ENCODE measurements at places on chromosomes 13 and 19.
A peak's percentile ranks its signal among the peaks of the same experiment; 100 is the strongest.

- peak; percentile 20 for DNase-seq
These were observed 49.4 kb downstream of the SACS start for GRCh38 chr13:23384111-23384510.

- no peak for DNase-seq
These were observed 69.7 kb upstream of the SLC15A1 start for GRCh38 chr13:98822225-98822606.

GRCh38 chr13:102651892-102652291, 43.0 kb downstream of the METTL21C start:
- DNase-seq, result no peak

- no peak for DNase-seq
These were observed 164.2 kb downstream of the FOXO1 start for GRCh38 chr13:40502236-40502635.

DNA sequence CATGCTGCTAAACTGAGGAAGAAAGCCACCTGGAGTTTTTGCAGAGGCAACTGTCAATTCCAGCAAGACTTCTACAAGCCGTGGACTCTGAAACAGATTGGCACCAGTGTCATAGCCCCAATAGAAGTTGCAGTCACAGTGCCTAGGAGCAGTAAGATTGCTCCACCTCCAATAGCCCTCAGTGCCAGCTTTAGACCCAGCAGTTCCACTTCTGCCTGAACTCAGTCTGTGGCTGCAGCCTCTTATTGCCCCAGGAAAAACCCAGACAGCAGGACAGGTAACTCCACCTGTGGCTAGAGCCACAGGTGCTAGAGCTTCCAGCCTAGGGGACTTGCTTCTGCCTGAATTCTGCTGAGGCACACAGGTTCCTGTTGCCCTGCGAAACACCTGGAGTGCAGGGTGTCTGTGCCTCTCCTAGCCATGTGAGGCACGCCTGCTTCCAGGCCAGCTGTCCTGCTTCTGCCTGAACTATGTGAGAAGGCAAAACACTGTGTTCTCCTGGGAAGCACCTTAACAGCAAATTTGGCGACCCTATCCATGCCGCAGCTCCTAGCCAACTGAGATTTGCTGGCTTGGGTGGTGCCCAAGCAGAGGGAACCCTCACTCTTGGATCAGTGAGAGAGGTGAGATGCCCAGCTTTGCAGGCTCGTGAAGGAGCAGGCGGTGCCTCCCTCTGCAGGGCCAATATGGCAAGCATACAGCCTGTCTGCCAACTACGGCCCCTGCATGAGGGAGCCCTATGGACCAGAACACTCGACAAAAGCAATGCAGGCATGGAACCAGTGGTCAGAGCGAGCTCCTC, 607.6 kb downstream of the PCDH17 start:
- no peak for DNase-seq

DNA sequence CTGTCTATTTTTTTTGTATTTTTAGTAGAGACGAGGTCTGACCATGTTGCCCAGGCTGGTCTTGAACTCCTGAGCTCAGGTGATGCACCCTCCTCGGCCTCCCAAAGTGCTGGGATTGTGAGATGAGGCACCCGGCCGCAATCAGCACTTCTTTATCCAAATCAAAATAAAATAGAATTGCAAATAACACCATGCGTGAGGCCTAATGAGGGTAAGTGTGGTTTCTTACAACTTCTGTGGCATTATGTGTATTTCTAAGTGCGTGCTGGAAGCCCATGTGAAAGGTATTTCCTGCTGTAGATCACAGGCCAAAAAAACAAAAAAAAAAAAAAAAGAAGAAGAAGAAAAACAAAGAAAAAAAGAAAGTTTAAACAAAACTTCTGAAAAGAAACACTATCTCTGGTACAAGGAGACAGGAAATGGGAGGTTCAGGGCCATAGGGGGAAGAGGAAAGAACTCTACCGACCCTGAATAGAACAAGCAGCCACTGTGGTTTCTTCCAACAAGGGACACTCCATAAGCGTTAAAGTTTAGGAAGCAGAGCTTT, 3.0 kb upstream of the GRAMD1A start:
- DNase-seq, result no peak

DNA sequence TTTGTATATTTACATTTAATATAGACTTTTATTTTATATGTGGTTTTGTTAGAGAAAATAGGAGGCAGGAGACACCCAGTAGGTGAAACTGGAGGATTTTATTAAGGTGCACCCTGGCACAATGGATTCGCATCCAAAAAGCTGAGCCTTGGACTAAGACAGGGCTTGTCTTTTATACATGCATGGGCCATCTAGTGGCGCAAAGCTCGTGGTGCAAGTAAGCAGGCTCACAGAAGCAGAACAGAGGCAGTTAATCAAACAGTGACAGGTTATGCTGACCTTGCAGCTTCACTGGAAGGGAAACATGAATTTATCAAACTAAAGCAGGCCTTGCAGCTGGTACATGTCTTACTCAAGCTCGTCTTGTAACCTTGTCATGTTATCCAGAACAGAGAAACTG, 58.8 kb upstream of the ZNF681 start:
- no peak for DNase-seq

DNA sequence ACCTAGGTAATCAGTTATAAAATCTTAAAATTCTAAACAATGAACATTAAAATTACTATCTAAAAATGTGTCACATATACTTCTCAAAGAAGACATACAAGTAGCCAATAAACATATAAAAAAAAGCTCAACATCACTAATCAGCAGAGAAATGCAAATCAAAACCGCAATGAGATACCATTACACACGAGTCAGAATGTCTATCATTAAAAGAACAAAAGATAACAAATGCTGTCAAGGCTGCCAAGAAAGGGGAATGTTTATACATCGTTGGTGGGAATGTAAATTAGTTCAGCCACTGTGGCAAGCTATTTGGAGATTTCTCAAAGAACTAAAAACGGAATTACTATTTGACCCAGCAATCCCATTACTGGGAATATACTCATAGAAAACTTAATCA, 310.3 kb upstream of the EDNRB start:
- DNase-seq, result no peak

- DNase-seq, result no peak
These were observed 13.9 kb upstream of the LGALS16 start for GRCh38 chr19:39641773-39642172.

- DNase-seq, result no peak
These were observed 1.1 kb downstream of the NAXD start for GRCh38 chr13:110616103-110617101.

DNA sequence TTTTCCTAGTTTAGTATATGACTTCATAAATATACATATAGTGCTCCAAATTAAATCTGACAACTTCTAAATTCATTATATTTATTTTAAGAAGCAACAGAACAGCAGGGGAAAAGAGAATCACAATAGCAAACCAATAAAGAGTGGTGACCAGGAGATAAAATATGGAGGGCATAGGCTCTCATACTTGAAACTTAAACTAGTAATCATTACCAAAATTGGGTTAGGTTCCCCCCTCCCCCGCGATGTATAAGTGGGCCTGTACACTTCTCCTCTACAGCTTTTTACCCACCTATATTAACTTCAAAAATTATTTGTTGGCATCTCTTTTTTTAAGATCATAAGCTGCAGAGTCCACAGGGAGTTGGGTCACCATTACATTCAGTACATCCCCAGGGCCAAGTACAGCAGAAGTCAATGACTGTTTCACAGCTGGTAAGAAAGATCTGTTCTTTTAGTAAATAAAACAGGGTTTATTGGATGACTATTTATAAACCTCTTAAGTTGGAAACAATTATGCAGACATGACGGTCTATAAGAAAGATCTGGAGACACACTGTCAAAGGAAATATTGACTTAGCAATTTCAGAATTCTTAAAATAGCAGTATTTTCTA, 29.4 kb downstream of the KLF12 start:
- no peak for DNase-seq

DNA sequence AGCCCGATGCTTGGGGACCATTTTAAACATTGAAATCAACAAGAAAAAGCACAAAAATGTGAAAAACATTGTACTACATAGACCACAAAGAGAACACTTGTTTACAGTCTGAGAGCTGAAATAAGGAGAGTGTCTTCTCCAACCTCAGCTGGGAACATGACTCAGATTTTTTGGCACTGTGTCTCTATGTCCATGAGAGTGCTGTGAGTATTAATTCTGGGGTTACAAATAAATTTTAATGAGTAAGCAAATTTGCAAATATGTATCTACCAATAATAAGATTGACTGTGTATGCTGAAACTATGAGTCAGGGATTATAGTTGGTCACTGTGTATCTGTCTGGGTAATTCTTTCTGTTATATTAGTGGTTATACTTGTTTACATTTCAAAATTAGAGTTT, 174.0 kb downstream of the DCT start:
- DNase-seq, result no peak

DNA sequence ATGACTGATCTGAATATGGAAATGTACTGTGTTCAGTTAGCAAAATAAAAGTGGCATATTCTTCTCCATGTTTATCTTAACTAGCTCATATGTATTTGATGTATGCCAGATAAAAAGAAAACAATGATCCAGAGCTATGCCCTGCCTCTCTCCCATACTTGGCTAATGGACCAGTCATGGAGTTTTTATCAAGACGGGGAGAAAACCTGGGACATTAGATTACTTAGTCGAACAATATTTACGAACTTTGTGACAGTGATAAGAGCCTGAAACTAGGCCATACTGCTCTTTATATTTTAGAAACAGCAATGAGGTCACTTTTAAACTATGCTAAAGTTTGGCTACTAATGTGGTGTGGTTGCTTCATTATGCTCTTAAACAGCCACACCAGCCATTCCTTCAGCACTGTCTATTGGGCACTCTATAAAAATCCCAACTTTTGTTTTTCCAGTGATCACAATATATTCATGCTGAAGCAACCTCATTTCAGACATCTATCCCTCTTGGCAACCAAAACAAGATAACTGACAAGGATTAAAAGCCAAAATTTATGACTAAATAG, 265.0 kb downstream of the FGF14 start:
- DNase-seq, result no peak

GRCh38 chr19:2342656-2343288, 14.3 kb downstream of the SPPL2B start:
- no peak for DNase-seq

DNA sequence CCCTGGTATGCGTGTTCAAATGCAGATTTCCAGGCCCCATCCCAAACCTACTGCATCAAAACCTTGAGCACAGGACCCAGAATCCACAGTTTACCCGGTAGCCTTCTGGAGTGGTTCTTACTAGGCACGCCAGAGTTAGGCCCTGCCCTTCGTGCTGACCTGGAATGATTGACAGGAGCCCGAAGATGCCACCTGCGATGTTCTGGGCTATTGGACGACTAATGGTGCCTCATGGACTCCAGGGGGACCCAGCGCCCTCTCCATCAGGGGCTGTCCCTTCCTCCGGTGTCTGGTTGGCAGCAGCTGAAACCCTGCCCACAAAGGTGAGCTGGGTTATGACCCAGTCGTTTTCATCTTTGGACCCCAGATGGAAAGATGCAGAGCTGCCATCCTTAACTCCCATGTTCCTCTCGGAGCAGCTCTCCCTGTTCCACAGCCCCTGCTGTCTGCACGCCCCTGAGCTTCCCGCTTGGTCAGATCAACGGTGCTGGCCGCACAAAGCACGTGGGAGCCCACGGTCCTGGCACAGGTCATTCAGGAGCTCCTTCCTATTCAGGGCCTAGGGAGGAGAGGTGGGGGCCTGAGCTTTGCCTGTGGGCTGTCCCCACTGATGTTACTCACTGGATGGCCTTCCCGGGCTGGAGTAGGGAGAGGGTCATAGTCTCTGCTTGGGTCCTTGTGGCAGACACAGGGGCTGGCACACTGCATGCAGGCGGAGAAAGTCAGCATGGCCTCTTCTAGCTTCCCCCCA, 65.8 kb downstream of the GPR12 start:
- DNase-seq, result no peak

DNA sequence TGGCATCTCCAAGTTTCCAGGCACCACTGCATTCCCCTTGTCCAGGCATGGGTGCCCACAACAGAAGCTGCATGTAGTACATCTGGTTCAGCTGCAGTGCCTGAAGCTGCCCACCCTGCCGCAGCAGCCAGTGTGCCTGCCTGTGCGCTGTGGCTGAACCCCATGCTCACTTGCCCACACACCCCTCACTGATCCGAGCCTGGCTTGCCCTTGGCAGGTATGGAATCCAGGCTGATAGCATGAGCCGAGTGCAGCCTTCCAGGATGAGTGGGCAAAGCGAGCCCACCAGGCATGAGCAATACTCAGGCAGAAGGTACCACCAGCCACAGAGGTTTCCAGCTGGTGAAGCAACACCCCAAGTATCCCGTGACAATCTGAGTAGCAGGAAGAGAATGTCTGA, 280.3 kb upstream of the KLF12 start:
- DNase-seq, result no peak

DNA sequence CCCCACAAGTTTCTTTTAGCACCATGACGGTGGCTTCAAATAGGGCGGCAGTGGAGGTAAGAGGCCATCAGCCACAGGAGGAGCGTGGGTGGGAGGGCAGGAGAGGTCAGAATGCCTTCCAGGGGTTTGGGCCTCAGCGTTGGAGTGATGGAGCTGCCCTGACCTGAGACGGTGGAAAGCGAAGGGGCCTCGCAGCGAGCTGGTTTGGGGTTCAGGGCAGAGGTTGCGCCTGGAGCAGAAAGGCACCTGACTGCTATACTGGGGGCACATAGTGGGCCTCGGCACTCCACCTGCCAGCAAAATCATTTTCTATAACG, 382 bp upstream of the NAXD start:
- no peak for DNase-seq

DNA sequence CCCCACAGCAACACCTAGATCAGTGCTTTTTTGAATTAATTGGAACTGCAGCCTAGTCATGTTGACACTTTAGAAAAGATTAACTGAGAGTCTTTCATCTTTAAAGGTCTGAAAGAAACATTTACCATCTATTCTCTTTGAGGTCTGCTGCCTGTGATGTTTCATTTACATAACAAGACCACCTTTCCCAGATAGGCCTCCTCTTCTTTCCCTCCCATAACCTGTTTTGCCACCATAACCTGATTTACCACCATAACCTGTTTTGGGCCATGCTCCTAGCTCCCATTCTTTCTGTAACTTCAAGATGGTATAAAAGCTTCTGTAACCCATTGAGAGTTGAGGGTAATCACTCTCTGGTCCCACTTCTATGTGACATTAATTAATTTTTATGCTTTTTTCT, 320.8 kb downstream of the PCDH20 start:
- DNase-seq, result no peak

DNA sequence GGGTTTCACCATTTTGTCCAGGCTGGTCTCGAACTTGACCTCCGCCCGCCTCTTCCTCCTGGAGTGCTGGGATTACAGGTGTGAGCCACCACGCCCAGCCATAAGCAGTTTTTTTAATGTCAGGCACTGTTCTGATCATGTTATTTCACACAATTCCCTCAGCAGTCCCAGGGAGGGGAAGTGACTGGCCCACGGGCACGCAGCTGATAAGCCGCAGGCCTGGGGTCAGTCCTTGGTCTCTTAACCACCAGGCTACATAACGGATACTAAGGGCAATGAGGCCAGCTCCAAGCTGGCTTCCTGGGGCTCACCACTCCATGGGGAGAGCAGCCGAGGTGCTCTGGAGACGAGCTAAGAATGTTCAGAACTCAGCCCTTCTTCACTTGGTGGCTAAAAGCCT, 13.5 kb downstream of the BRSK1 start:
- no peak for DNase-seq

All from GM19239 (cell line).